ENCODE measurements at places on chromosomes 1 and 21. TPM values are rescaled to one million over a fixed set of nuclear protein-coding genes. Genes with fewer than 3 reads are reported as not detected.

Gene SPEN
- total RNA-seq = 64.0 TPM

Gene MMEL1
- 1.6 TPM for total RNA-seq

Gene FCRL2
- 0.32 TPM for total RNA-seq

DNA sequence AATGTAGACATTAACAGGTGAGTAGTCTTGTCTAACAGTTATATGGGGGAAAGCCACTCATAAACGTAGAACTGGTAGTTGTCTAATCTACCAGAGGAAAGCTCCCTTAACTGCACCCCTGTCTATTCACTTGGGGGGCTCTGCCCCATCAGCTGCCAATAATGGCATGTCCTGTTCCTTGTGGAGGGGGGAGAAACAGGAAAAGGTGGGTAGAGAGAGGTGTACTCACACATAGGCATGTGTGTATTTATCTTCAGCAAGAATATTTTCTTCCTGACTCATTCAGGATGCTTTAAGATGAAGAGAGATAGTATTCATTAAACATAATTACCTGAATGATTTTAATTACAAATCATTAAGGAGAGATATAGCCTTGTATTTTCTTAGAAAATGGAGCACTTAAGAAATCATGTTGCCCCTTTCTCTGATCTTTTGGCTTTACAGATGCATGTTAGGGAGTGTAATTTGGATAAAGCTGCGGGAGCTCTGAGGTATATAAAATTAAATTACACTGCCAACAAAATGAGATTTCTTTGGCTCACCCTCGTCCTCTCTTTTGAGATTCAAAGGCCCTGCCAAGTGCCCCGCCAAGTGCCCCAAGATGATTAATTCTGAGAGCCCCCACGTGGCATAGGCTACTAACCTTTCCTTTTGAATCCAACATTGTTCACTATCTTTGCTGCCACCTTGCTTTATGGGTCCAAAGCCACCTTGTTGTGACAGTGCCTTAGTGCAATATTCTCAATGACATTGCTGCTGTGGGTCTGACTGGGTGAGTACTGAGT is 286.3 kb upstream of the LYPLAL1 start:
- no peak for DNase-seq

GRCh38 chr1:29644812-29645211 is 408.5 kb downstream of the PTPRU start:
- no peak for DNase-seq

GRCh38 chr1:224739997-224740684 is 124.0 kb downstream of the CNIH3 start:
- no peak for DNase-seq

- no peak for DNase-seq
Measured at GRCh38 chr1:2021550-2021949, 2.4 kb downstream of the GABRD start.

DNA sequence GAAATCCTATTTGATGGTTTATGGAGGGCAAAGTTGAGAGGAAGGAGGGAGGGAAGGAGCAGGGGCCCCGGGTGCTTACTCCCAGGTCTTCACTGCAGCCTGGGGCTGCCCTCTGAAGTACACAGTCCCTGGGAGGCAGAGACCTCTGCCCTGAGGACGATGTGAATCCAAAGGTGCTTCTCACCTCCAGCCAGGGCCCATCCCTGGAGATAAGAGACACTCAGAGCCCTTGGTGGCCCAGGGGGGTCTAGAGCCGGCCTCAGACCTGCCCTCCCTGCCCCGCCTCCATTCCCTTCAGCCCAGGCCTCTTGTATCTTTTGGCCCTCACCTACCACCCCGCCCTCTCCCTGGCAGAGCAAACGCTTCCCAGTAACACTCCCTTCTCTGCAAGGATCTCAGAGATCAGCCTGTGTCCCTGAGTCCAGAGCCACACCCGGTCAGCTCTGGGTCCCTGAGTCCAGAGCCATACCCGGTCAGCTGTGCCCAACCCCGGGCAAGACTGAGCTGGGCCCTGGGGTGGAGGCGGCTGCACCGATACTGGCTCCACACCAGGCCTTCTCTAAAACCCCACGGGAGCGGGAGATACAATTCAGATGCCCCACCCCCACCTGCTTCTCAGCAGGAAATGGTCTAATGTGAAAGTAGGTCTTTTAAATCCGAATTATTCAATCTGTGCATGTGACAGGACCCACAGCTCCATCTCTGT is 3.6 kb upstream of the GNB1 start:
- DNase-seq = no peak

- no peak for DNase-seq
Measured at GRCh38 chr1:8349961-8350360, 32.0 kb downstream of the SLC45A1 start.
